ENCODE measurements at places on chromosomes 1 and 21.

- DNase-seq: no peak
Measured at GRCh38 chr1:19401535-19401889, 83.8 kb downstream of the CAPZB start.

DNA sequence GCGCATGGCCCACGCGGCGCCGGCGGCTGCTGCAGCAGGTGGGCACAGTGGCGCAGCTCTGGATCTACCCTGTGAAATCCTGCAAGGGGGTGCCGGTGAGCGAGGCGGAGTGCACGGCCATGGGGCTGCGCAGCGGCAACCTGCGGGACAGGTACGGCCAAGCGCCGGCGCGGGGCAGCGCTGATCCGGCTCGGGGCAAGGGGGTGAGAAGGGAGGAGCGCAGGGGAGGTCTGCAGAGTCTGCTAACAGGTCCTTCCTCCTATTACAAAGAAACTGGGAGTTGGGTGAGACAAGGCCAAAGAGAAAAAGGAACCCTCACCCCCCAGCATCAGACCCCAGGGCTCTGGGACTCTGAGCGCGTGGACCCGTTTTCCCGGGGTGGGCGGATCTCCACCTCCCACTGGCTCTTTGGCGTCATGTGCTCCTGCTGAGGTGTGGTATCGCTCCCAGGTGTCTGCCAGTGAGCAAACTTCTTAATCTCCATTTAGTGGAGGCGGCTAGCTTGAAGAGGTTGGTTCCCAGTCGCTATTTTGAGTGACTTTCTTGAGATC lies 431 bp downstream of the MTARC1 start:
- DNase-seq: no peak

DNA sequence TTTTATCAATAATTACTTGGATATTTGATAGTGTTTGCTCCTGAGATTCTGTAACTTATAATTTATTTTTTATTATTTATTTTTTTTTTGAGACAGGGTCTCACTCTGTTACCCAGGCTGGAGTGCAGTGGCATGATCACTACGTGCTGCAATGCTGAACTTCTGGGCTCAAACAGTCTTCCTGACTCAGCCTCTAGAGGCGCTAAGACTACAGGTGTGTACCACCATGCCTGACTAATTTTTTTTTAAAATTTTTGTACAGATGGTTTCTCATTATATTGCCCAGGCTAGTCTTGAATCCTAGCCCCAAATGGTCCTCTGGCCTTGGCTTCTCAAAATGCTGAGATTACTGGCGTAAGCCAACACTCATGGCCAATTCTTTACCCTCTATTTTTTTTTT lies 845.5 kb upstream of the ADGRL4 start:
- DNase-seq: no peak

GRCh38 chr1:189970331-189971230 lies 507.1 kb downstream of the BRINP3 start:
- DNase-seq: no peak

DNA sequence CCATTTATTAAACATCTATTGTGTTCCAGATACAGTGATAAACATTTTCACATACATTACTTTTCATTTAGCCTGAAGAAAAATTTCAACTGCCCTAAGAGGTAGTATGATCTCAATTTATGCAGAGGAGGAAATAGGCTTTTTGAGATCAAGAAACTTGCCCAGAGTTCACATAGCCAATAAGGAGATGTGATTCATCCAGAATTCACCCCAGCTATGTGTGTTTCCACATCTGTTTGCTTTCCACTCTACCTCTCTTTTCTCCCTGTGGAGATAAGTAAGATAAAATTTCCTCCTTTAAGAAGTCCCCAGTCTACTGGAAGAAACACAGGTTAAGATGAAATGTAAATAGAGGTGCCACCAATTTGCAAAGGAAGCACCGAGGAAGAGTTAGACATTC lies 199.7 kb upstream of the C8B start:
- no peak for DNase-seq

GRCh38 chr1:48524892-48525467 lies 53.0 kb upstream of the SPATA6 start:
- no peak for DNase-seq

DNA sequence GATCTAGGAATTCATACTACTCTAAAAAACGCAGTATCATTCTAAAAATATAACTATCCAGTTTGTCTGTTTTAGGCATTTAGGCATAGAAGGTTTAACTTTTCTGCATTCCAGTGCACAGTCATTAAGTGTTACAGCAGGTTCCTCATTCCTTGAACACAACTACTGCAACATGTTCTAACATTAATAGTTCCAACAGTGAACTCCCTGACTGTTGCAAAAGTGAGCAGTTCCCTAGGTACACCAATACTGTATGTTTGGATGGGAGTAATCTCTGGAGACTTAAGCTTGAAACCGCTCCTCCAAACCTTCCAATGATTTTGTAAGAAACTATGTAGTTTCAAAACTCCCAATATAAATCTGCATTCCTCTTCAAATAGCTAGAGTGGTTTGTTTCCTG lies 46.2 kb downstream of the UCHL5 start:
- no peak for DNase-seq

DNA sequence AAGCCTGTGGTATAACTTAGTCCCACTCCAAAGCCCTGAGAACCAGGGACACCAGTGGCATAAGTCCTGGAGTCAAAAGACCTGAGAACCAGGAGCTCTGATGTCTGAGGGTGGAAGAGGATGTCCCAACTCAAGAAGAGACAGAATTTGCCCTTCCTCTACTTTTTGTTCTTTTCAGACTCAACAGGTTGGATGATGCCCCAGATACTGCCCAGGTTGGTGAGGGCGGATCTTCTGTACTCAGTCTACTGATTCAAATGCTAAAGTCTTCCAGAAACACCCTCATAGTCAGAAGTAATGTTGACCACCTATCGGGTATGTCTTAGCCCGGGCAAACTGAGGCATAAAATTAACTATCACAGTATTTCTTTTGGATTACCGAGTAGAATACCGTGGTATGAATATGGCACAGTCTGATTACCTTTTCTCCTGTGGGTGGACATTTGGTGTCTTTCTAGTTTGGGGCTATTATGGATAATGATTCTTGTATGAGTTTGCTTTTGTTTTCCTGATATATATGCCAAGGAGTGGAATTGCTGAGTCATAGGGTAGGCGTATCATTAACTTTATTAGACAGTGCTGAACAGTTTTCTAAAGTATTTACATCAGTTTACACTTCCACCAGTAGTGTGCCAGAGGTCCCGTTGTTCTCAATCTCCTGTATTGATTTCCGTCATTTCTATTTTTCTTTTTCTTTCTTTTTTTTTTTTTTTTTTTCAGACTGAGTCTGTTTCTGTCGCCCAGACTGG lies 3.2 kb upstream of the CHAF1B start:
- DNase-seq: no peak

GRCh38 chr1:32771561-32772280 lies 45.4 kb downstream of the YARS1 start:
- no peak for DNase-seq

DNA sequence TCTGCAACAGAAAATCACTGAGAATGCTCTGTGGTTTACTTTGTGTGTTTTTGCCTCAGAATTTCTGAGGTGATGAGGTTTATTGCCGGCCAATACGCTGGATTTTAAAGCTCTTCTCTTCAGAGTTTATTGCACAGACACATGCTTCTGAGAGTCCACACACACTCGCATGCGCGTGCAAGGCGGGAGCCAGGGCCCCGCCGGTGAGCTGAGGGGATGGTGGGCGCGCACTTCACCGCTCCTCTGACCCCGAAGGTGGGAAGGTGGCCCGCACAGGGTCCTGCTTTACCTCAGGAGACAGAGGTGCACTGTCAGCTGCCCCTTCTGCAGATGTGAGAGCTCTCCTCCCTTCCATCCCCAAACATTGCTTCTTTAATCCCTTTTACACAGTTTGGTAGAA lies 158.4 kb upstream of the MAGI3 start:
- DNase-seq: no peak

DNA sequence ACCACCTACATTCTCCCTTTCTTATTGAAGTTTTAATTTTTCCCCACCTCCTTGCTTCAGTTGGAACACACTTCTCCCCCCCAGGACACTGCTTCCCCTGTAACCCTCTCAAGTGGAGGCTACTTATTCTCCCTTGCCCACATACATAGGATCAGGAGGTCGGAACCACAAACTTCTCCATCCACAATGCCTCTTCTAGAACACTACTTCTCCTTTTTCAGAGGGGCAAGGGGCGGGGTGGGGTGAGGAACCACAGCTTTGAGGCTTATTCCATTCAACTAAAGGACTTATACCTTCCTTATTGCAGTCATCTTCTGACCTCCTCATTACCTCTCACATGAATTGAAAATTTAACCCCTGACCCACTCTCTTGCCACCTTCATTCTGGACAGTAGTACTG lies 81.3 kb downstream of the NEK7 start:
- no peak for DNase-seq

- DNase-seq: no peak
Measured at GRCh38 chr21:41977034-41977950, 23.5 kb upstream of the C2CD2 start.
